ENCODE measurements at places on chromosomes 13 and 19. TPM values are rescaled to one million over a fixed set of nuclear protein-coding genes. Genes with fewer than 3 reads are reported as not detected.
A peak's percentile ranks its signal among the peaks of the same experiment; 100 is the strongest.

- H3K4me1 ChIP-seq, result peaks cover 93% of the 10 kb centered on the region
- H3K4me3 ChIP-seq, result no peak overlapping the region
- no peak for DNase-seq
- no peaks in the 10 kb centered on the region for H3K27me3 ChIP-seq
Measured at GRCh38 chr13:98507282-98507797, 69.6 kb downstream of the STK24 start.

DNA sequence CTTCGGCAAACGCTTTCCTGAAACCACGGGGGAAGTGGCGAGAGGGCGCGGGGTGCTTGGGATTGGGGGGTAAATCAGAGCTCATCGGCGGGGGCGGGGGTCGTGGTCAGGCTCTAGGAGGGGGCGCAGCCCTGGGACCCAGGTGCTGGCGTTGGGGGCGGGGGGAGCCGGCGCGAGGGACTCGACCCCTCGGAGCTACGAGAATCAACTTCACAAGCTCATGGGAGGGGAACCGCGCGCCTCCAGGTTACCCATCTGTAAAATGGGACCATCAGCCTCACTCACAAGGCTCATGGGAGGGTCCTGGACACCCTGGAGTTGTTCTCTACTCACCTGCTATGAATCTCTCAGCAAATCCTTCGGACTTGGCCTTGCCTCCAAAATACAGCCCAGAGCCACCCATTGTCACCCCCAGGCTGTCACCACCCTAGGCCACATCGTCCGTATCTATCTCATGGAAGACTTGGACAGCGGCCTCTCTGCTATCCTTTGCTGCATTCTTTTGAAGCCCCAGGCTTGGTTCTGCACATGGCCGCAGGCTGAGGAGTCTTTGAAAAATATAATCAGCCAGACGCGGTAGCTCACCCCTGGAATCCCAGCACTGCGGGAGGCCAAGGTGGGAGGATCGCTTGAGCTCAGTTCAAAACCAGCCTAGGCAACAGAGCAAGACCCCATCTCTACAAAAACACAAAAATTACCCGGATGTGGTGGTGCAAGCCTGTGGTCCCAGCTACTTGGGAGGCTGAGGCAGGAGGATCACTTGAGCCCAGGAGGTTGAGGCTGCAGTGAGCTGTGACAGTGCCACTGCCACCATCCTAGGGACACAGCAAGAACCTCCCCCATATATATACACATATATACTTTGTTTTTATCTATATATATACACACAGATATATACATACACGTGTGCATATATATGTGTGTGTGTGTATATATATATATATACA is 939 bp upstream of the RANBP3 start:
- peak overlapping the region; percentile 98 for H3K4me3 ChIP-seq
- H3K36me3 ChIP-seq, result peaks cover 17% of the 10 kb centered on the region
- no peaks in the 10 kb centered on the region for H3K27me3 ChIP-seq
- H3K27ac ChIP-seq, result peak overlapping the region; percentile 86
- H3K4me1 ChIP-seq, result peaks cover 61% of the 10 kb centered on the region

DNA sequence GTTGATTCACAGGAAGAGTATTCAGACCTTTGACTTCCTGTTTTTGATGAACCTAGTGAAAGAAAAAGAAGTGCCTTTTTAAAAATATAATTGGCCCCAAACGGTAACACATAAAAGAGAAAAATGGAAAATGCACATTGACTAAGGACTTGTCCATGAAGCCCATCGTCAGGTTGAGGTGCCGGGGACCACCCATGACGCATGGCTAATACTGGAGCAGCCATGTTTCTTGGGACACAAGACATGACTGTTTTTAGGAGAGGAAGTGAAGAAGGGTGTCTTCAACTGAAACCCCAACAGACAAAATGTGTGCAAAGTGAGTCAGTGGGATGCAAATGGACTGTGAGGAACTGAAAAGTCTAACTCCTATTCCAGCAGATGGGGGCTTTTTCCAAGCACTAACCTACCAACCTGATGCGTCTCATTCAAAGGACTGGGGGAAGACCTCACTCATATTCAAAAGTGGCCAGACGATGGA is 459.4 kb downstream of the FOXO1 start:
- no peaks in the 10 kb centered on the region for H3K27me3 ChIP-seq
- peak overlapping the region; percentile 99 for H3K27ac ChIP-seq
- peaks cover 6% of the 10 kb centered on the region for H3K36me3 ChIP-seq
- DNase-seq, result peak; percentile 52
- H3K4me1 ChIP-seq, result peaks cover 58% of the 10 kb centered on the region

GRCh38 chr19:29953352-29954247 is 11.6 kb downstream of the URI1 start:
- H3K4me1 ChIP-seq, result peaks cover 60% of the 10 kb centered on the region
- no peak overlapping the region for H3K4me3 ChIP-seq
- no peak for DNase-seq
- H3K36me3 ChIP-seq, result peaks cover 24% of the 10 kb centered on the region
- no peaks in the 10 kb centered on the region for H3K27me3 ChIP-seq
- peak overlapping the region; percentile 64 for H3K27ac ChIP-seq

- DNase-seq, result no peak
- peaks cover 2% of the 10 kb centered on the region for H3K4me1 ChIP-seq
- H3K27ac ChIP-seq, result no peak overlapping the region
- no peaks in the 10 kb centered on the region for H3K36me3 ChIP-seq
Measured at GRCh38 chr13:34748596-34748995, 193.5 kb upstream of the NBEA start.

- H3K27me3 ChIP-seq, result no peaks in the 10 kb centered on the region
- H3K27ac ChIP-seq, result no peak overlapping the region
- no peaks in the 10 kb centered on the region for H3K36me3 ChIP-seq
Measured at GRCh38 chr13:22487932-22488331, 692.8 kb upstream of the SGCG start.

GRCh38 chr19:16801600-16802013 is 27.6 kb upstream of the SIN3B start:
- H3K4me1 ChIP-seq, result no peaks in the 10 kb centered on the region
- no peaks in the 10 kb centered on the region for H3K36me3 ChIP-seq
- no peaks in the 10 kb centered on the region for H3K27me3 ChIP-seq
- no peak overlapping the region for H3K4me3 ChIP-seq
- no peak overlapping the region for H3K27ac ChIP-seq
- DNase-seq, result no peak

DNA sequence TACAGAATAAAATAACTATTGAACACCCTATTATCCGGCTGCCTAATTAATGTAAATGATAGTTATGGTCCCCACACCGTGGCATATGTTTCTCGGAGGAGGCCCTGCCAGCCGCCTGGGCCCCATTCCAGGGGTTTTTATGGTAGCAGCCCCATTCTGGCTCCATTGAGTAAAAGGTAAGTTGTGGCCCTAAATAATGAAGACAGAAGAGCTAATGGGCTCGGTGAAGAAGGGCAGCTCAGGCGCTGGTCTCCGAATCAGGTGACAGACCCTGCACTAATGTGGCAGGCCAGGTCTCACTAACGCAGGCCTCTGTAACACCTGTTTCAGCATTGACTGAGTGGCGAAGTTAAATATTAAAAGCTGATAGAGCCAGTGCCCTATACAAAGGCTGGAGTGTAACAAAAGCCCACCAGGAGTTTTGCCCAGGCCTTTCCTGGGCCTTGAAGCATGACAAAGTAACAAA is 19.1 kb downstream of the POP4 start:
- no peak overlapping the region for H3K4me3 ChIP-seq
- H3K36me3 ChIP-seq, result no peaks in the 10 kb centered on the region
- H3K4me1 ChIP-seq, result peaks cover 42% of the 10 kb centered on the region
- DNase-seq, result no peak
- H3K27me3 ChIP-seq, result no peaks in the 10 kb centered on the region

Gene RASIP1
- 0.19 TPM for total RNA-seq

Gene HCN2
- 1.0 TPM for total RNA-seq

Gene ZNF560
- total RNA-seq, result not detected

Gene CAMSAP3
- total RNA-seq, result 0.31 TPM

All from activated CD4-positive, alpha-beta memory T cell treated with anti-CD3 and anti-CD28 coated beads for 36 hours (primary cell).